Effector CD4-positive, alpha-beta T cell (primary cell): ENCODE measurements at places on chromosomes 3 and 15.

DNA sequence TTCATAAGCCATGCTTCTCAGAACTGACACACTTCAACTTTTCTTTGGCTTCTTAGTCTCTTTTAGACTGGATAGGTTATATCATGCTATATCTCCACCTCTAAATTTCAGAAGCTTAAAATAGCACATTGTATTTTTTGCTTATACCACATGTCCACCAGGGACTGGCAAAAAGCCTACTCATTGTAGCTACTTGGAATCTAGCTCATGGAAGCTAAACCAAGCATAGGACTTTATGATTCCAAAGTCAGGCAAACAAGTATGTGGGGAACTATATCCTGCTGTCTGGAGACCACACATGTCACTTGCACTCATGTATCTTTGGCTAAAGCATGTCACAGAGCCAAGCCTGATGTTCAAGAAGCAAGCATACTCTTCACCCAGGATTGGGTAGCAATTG is 245.0 kb upstream of the RASGRP1 start:
- no peak for DNase-seq

DNA sequence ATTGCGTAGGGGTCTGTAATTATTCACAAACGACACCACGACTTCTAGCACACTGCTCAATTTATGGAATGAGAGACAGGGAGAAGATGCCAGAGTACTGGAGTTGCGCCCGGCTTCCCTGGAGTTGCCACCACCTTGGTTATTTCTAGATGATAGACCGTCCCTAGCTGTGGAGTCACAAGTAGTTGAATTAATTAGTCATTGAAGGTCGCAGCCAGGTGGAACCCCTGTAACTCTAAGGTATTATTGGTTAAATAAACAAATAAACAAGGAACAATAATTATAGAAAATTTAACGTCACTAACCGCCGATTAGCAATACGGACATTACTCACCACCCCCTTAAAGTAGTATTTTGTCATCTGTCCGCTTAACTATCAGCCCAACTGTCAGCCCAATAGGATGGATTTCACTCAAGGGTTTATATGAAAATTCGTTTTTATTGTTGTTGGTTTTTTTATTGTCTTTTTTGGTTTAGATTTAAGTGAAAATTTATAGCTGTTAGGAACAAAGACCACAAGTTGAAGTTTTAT is 911 bp upstream of the AZI2 start:
- no peak for DNase-seq

DNA sequence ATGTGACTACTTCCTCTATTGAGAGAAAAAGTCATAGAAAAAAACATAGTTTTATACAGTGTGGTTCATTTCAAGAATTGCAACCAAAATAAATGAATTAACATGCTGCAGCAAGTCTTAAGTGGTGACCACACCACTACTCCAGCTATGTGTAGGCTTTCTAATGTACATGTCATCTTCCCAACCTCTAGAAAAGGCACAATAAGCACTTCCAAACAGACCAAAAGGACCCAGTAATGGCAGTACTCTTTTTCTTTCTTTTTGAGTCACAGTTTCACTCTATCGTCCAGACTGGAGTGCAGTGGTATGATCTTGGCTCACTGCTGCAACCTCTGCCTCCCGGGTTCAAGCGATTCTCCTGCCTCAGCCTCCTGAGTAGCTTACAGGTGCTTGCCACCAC is 219.3 kb upstream of the KBTBD8 start:
- DNase-seq: no peak

DNA sequence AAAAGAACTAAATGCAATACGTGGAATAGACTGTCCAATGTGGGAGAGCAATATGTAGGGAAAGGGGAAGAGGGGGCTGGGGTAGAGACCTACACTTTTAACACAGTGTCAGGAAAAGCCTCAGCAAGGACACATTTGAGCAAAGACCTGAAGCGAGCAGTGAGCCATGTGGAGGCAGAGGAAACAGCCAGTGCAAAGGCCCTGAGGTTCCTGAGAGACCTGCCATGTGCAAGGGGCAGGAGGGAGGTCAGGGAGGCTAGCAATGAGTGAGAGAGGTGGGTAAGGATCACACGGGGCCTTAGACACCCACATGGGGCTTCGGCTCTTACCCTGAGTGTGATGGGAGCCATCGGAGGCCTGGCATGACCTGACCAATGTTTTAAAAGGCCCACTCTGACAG is 181.0 kb downstream of the RAB11A start:
- DNase-seq: no peak

DNA sequence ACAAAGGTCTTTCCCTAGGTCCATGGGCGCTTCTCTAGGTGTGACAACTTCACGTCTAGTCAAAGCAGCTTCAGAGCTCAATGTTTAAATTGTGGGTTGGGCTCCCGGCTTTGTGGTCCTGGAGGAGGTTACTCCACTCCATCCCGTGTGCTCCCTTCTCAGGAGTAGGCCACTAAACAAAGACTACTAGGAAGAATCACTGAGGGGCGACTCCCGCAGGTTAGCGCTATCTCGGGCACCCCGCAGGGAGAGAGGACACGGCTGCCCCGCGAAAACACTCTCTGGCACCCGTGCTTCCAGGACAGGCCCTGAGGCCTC is 500 bp downstream of the PARP6 start:
- no peak for DNase-seq

- DNase-seq: no peak
These were observed 30.2 kb upstream of the LCTL start for GRCh38 chr15:66595931-66596545.

DNA sequence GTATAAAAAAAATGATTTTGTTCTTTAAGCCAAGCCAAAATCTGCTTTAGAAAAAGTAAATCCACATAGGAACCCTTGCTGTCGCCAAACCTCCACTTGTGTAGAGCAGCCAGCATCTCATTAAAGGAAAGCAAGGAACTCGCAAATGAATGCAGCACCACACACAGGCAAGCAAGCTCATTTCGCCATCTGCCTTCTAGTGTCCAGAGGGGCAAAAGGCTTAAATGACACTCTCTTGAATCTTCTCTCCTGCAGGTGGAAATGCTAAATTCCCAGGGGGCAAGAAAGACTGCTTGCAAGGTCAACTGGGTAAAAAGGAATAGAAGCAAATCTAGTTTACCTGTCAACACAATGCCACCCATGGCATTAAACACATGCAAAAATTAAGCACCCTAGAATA is 2.4 kb downstream of the MB21D2 start:
- no peak for DNase-seq

- no peak for DNase-seq
These were observed 99.2 kb upstream of the LRRN1 start for GRCh38 chr3:3699816-3700633.

DNA sequence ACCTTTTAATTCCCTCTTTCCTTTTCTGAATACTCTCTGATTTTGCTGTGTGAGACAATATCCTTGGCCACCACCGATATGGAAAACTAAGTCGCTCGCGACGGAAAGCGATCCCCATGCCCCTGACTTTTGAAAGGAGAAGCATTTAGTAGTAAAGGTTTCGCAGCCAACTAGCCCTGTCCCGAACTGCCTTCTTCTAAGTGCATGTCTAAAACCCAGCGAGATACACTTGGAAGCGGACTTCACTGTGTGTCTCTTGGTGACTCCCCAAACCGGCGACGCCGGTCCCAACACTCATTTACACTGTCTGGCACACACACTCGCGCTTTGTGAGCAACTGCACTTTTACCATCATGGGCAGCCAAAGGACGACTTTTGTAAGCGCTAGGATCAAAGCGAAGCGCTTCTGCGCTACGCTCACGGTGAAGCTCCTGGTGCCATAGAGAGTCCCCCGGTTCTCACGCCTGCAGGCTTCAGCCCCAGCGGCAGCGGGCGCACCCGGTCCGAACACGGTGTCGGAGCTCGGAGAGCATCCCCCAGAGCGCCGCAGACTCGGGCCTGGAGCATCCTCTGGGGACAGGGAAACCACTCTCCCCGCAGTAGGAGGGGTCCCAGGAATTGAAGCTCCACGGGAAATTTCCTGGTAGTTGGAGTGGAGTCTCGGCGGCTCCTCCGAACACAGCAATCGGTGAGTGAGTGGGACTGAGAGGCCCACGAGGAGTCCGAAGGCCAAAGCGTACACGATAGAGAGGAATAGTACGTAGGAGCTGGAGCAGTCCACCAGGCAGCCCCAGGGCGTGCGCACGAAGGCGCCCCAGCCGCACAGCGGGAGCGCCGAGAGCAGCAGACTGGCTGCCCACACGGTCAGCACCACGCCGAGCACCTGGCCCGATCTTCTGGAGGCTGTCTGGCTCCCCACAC is 1.4 kb downstream of the GPR149 start:
- DNase-seq: no peak

DNA sequence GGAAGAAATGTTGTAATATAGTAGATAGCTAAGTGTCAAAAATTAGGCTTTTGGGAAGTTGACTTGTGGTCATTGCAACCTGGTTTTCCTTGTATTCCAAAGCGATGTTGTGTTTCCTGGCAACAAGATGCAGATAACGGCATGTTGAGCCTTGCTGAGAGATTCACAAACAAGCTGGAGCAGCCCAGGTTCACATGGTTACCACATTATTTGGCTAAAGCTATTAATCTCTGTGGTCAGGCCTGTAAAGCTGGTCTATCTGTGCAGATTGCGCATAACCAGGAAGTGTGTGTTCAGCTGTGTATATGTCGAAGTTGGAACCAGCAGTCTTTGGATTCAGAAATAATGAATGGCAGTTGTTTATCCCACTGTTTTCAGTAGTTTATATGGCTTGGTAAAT is 6.6 kb downstream of the TIPARP start:
- no peak for DNase-seq

DNA sequence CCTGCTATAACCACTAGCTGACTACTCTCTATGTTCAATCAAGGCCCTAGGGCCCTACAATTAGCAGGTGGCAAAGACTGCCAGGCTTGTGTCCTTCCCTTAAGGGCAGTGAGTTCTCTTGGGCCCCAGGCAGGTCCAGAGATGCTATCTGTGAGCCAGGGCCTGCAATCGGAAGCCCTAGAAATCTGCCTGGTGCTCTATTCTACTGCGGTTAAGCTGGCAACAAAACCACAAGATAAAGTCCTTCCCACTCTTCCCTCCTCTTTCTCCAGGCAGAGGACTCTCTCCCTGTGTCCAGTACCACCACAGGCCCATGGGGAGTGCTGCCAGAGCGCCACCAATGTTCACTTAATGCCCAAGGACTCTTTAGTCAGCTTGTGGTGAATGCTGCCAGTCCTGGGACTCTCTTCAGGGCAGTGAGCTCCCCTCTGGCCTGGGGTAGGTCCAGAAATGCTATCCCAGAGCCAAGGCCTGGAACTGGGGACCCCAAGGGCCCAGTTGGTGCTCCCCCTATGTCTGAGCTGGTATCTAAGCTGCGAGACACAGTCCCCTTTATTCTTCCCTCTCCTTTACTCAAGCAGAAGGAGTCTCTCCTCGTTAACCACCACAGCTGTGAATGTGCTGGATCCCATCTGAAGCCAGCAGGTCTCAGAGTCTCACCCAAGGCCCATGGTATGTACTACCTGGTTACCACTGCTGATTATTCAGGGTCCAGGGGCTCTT is 34.7 kb downstream of the XXYLT1 start:
- DNase-seq: no peak

- peak; percentile 11 for DNase-seq
These were observed 23.3 kb downstream of the IREB2 start for GRCh38 chr15:78461171-78461888.

DNA sequence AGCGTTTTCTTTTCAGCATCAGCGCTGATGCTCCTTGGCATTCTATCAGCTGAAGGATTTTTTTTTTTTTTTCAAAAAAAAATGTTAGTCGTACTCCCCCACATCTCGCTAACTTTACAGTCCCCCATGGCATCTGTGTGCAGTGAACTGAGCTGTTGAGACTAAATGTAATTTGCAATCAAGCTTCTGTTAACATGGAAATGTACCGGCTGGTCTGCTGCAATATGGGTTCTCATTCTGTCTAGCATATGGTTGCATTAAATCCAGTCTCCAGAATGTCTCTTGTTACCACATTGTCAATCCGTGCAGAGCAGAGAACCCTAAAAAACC is 32.2 kb upstream of the TPRG1 start:
- DNase-seq: no peak

DNA sequence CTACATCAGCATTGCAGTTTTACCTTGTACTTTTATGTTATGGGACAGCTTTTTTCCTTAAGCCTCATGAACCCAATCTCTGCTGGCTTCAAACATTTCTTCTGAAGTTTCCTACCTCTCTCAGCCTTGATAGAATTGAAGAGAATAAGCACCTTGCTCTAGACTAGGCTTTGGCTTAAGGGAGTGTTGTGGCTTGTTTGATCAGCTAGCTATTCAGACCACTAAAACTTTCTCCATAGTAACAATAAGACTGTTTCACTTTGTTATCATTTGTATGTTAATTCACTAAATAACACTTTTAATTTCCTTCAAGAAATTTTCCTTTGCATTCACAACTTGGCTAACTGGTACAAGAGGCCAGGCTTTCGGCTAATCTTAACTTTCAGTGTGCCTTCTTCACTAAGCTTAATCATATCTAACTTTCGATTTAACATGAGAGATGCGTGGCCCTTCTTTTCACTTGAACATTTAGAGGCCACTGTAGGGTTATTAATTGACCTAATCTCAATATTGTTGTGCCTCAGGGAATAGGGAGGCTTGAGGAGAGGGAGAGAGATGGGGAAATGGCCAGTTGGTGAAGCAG is 8.1 kb upstream of the TIGIT start:
- DNase-seq: no peak

GRCh38 chr3:182794455-182795388 is 1.4 kb downstream of the ATP11B start:
- no peak for DNase-seq

GRCh38 chr3:33111581-33111980 is 2.2 kb upstream of the CRTAP start:
- DNase-seq: no peak

- no peak for DNase-seq
These were observed 1024.9 kb downstream of the TUSC7 start for GRCh38 chr3:117734496-117734895.
